ENCODE measurements at places on chromosomes 12 and 14. TPM values are rescaled to one million over a fixed set of nuclear protein-coding genes. Genes with fewer than 3 reads are reported as not detected.

DNA sequence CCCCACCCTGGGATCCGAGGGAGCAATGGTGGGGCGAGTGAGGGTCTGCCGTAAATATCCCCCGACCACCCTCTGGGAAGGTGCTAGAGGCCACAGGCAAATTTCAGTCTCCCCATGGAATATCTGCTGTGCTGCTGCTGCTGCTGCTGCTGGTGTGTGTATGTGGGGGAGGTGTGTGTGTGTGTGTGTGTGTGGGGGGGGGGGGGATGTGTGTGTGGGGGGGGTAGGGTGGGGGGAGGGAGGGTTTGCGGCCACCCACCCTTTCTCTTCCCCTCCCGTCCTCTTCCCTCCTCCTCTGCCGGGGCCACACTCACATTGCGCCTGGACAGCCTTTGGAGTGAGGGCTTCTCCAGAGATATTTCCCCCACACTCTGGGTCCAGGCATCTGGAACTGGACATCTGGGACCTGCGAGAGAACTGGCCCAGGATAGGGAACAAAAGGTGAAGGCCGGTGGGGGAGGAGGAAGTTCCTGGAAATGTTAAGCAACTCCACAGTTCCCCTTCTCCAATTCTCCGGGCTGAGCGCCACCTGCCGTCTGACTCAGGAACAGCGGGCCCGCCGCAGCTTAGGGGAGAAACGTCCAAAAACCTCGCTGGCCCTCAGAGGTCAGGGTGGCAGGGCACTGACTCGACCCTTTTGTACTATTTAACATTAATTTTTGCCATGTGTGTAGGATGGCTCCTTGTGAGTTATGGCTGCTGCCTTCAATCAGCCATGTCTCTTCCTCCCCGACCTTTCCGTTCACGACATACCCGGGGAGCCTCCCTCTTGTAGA is at the start of gene C1RL:
Gene C1RL, minus strand, starts transcription at position 419 of the 776 bp plus-strand sequence. Its CDS starts 34 bp downstream, at position 385.
- DNase-seq: peak; percentile 94

DNA sequence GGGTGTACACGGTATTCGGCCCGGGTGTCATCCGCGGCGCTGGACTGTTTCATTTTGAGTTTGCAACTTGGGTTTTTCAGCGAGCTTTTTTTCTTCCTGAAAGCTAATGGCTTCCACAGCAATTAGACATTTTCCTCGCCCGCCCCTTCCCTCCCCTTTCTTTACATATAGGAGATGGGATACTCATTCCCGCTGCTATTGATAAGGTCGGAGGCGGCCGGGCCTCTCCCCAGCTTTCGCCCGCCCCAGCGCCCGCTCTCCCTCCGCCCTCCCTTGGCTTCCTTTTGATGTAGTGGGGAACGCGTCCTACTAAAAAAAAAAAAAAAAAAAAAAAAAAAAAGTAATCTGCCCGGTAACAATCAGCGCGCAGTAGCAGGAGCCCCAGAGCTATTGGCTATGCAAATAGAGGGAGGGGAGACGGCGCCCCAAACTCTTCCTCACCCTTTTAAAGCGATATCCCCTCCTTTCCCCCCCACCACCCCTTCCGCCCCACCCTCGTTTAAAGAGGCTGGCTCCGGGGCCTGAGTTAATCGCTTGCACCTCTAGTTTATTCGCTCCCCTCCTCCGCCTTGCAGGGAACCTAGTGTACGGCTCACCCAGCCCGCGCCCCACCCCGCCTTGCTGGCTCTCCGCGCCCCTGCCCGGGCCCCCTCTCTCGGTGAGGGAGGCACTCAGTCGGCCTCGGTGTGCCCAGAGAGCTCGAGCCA is 1.7 kb upstream of the CCND2 start:
- DNase-seq: no peak

- no peak for DNase-seq
Measured at GRCh38 chr14:28083389-28083788, 683.2 kb upstream of the FOXG1 start.

DNA sequence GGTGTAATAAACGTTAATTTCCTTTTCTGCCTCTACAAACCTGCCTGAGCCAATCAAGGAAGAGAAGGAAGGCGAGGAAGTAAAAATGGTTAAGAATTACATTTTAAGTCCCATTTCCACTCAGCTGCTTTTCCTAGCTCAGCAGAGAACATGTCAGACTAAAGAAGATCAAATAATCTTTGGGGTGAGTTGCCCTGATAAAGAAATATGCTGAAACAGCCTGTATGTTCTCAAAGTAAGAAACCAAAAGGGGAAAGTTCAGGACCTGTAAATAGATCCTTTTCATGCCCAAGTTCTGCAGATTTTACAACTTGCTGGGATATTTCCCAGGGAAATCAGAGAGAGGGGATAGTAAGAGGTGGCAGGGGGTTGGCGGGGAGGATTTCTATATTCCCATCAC is 55.5 kb downstream of the PHLDA1 start:
- DNase-seq: no peak

DNA sequence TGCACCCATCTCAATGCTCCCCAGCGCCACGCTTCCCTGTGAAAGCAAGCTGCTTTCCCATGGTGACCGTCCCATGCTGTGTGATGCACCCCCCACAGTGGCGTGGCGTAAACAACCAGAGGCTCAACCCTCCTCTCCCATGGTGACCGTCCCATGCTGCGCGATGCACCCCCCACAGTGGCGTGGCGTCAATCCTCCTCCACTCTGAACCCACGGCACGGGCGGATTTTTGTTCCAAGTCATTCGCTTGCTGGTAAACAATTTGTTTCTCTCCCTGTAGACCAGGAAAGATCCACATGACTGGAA is 8.9 kb downstream of the STX2 start:
- DNase-seq: no peak

GRCh38 chr12:27513155-27513824 is 10.7 kb upstream of the PPFIBP1 start:
- no peak for DNase-seq

- DNase-seq: no peak
Measured at GRCh38 chr12:32589165-32589865, 89.8 kb upstream of the DNM1L start.

DNA sequence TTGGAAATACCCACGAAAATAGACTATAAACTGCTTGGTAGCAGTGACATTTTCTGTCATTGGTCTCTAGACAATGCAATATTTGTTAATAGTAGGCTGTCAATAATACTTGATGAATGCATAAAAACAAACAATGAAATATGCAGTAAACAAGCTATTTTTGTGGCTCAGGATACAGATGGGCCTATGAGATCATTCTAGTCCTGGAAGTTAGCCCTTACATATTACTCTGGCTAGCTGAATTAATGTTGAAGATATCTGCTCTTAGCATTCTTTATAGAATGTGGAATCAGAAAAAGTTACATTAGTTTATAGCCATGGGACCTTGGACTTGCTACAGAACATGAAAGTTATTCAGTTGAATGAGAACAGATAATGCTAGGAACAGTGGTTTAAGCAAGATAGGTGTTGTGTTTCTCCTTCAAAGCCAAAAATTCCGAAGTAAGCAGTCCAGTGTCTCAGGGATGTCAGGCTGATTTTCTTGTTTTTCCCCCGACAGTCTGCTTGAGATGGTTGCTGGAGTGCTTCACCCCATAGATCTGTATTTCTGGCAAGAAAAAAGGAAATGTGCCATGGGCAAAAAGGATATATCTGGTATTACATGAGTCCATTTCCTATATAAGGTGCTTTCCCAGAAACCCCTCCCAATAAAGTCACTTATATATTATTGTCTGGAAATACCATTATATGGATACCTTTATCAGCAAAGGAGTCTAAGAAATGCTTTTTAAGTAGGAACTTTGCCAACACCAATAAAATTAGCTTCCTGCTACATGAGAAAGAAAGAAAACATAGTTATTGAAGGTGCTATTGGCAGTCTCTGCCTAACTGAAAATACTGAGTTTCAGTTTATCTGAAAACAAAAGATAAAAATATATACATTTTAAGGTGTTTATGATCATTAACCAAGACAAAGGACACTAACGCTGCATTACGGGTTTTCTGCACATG is 619.4 kb upstream of the ATP2B1 start:
- no peak for DNase-seq

- no peak for DNase-seq
Measured at GRCh38 chr12:45077251-45077650, 26.4 kb upstream of the DBX2 start.

- DNase-seq: no peak
Measured at GRCh38 chr12:65667932-65668331, 156.4 kb upstream of the HMGA2 start.

GRCh38 chr12:25734529-25735180 is 181.6 kb upstream of the LMNTD1 start:
- no peak for DNase-seq

GLIPR1L1 gene
- not detected for total RNA-seq

CD163 gene
- total RNA-seq: 20.6 TPM

PIWIL1 gene
- not detected for total RNA-seq

SLC25A21 gene
- total RNA-seq: 0.24 TPM

PLCZ1 gene
- not detected for total RNA-seq

TMPRSS12 gene
- total RNA-seq: not detected

Measured in cardiac septum (tissue), 1 donor.